ENCODE measurements at places on chromosomes 7 and 10. TPM values are rescaled to one million over a fixed set of nuclear protein-coding genes. Genes with fewer than 3 reads are reported as not detected.

CFAP46 gene
- total RNA-seq: 0.16 TPM

FAM25A gene
- total RNA-seq: not detected

MALRD1 gene
- 8.6 TPM for total RNA-seq

SLC18A2 gene
- total RNA-seq: 0.73 TPM

PPP1R17 gene
- total RNA-seq: not detected

IQUB gene
- total RNA-seq: 3.3 TPM

UPK3B gene
- 2.1 TPM for total RNA-seq

NEUROD6 gene
- total RNA-seq: not detected

GALNT17 gene
- total RNA-seq: 1.2 TPM

STEAP1B gene
- total RNA-seq: 0.66 TPM
